ENCODE measurements at places on chromosomes 13 and 19. TPM values are rescaled to one million over a fixed set of nuclear protein-coding genes. Genes with fewer than 3 reads are reported as not detected.

DNA sequence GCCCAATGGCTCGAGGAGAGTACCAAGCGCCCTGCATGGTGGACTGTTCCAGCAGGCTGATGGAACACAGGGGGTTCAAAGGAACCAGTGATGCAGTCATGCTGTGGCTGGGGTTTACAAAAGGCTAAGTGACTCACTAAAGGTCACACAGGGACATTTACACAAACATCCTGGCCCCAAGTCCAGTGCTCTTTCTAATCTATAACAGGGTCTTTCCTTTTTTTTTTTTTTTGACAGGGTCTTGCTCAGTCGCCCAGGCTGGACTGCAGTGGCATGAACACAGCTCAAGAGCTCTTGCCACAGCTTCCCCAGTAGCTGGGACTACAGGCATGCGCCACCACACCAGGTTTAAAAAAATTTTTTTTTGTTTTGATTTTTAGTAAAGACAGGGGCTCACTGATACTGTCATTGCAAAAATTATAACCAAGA, 2.8 kb upstream of the SLC25A15 start:
- no peak for DNase-seq

Gene COL4A1
- 412 TPM for total RNA-seq

Gene LILRA1
- total RNA-seq, result not detected

DNA sequence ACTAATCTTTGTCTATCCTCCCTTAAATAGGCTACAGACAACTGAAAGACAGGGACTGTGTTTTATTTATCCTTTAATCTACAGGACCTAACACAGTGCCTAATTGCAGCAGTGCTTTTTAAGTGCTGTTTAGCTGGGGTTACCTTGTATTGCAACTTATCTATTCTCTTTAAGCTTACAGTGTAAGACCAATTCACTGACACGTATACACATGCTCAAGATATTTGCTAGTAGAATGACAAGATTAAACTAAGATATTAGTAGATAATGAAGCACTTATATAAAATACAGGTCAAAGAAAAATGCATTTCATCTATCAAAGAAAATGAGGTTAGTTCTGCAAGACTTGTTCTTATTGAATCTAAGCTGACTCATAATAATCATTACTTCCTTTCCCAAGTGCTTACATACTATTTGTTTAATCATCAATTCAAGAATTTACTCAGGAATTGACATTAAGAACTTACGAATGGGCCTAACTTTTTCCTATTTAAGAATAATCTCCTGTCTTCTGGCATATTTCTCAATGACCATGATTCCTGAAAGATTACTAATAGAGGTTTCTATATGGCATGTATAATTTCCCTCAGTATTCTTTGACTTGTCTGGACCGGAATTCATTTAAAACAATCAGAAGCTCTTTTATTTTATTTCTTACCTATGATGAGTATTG, 75.8 kb upstream of the MAB21L1 start:
- no peak for DNase-seq

Gene ACER1
- not detected for total RNA-seq

Gene KLC3
- total RNA-seq, result 0.72 TPM

Gene JSRP1
- total RNA-seq, result 0.72 TPM

GRCh38 chr19:54420383-54421168, 5.3 kb downstream of the TTYH1 start:
- peak; percentile 88 for DNase-seq

GRCh38 chr13:60418954-60419353, 21.9 kb downstream of the TDRD3 start:
- no peak for DNase-seq

GRCh38 chr19:51368366-51369282, at the start of gene CLDND2:
Gene CLDND2 (minus strand): TSS chr19:51369003. CDS start chr19:51368577, 426 bp downstream.
- peak; percentile 66 for DNase-seq

GRCh38 chr13:32893176-32893575, 123.0 kb upstream of the KL start:
- no peak for DNase-seq

- DNase-seq, result peak; percentile 99
These were observed at the start of gene ZNF471 for GRCh38 chr19:56507446-56508289. Gene ZNF471 (plus strand): TSS chr19:56507855. CDS start chr19:56511572, 3,717 bp downstream.

DNA sequence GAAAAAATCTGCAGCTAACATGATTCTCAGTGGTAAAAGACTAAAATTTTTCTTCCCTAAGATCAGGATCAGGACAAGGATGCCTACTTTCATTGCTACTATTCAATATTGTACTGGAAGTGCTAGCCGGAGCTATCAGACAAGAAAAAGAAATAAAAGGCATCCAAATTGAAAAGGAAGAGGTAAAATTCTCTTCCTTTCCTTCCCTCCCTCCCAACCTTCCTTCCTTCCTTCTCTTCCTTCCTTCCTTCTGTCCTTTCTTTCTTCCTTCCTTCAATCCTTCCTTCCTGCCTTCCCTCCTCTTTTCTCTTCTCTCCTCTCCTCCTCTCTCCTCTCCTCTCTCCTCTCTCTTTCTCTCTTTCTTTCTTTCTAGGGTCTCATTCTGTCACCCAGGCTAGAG, 26.7 kb upstream of the LRP3 start:
- no peak for DNase-seq

Gene FFAR2
- not detected for total RNA-seq

DNA sequence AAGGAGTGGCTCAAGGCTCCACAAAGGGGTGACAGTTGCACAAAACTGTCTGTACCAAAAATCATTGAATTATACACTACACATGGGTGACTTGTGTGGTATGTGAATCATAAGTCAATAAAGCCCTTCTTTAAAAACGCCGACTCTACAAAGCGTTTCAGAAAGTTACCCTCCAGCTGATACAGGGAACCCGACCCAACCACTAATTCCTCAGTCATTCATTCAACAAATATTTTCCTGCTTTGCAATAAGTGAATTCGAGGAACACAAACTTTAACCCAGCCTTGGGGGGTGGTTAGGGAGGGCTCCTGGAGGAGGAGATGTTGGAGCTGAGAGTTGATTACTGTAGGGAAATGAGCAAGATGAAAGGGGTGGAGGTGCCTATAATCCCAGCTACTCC, 32.0 kb downstream of the LTBP4 start:
- peak; percentile 92 for DNase-seq

DNA sequence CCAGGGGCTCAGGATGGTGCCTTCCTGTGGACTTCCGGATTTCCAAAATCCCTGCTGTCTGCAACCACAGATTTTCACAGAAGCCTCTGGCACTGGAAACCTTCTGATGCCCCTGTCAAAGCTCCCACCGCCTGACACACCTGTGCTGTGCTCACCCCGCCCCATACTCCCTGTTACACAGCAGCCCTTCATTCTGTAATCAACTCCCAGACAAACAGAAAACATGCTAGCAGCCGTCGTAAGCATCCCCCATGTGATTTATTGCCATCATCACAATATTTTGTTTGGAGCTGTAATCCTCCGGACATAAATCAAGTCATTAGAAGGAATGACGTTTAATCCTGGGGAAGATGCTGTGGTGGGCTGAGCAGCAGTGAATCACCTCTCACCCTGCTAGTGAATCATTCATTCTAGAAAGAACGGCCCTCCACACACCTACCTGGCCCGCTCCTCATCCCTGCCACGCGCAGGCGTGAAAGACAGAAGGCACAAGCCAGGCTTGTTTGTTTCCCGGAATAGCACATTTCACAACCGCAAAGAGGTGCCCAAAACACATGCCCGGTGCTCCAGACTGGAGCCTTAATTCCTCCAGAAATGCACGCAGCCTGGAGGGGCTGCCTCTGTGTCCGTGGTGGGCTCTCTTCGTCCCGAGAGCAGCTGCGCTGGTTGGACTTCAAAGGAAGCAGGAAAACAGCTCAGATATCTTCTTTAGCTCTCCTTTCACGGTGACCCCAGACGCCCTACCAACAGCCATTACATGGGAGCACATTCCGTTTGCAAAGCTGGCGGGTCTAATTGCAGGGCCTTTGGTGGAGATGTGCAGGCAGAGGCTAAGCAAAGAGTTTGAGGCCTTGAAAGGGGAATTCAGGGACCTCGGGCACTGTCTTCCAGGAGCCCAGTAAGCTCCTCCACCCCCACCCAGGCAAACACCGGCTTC, 41.3 kb upstream of the KCTD15 start:
- DNase-seq, result peak; percentile 51

- DNase-seq, result peak; percentile 66
These were observed 1.3 kb upstream of the PBX4 start for GRCh38 chr19:19619849-19620210.
